Fibroblast of skin of right quadriceps (primary cell): ENCODE measurements at places on chromosomes 7 and 10.

DNA sequence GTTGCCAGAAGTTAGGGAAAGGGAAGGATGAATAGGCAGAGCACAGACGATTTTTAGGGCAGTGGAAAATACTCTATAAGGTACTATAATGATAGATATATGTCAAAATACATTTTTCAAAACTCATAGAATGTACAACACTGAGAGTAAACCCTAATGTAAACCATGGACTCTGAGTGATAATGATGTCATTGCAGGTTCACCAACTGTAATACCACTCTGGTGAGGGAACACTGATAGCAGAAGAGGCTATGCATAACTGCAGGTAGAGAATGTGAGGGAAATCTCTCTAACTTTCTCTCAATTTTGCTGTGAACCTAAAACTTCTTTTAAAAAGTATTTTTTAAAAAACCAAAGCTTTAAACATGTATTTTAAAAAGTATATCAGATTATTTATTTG lies 22.1 kb downstream of the POT1 start:
- DNase-seq = no peak

- peak; percentile 73 for DNase-seq
Measured at GRCh38 chr10:101018600-101019439, 12.1 kb downstream of the PDZD7 start.

- DNase-seq = peak; percentile 45
Measured at GRCh38 chr7:105014693-105015389, 836 bp downstream of the KMT2E start.

GRCh38 chr10:79342295-79342761 lies 4.9 kb upstream of the PPIF start:
- no peak for DNase-seq

DNA sequence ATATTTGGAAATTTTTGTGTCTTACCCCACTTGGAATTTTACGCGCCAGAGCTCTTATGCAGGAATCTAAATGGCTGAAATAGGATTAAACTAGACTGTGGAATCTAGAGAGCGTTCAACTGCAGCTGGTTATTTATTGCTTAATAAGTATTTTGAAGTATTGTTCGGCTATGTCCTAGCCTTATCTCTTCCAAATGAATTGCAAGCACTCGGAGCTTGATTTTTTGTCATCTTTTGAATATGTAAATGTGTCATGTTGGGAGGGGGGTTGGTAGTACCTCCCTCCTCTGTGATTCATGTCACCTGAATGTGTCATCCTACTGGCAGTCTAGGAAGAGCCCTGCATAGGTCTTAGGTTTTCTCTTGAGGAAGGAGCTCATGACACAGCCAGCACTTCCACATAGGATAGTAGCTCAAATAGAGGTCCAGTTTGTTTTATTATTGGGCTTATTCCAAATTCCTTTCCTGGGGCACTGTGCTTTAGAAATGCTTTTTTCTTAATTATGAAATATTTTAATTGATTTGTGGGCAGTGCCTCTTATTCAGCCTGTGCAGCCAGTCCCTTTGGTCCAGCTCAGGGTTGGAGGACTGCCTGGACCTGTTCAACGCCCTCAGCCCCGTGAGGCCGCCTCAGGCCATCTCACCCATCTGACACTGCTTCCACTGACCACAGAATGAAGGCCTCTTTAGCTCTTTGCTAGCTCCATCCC lies 22.5 kb upstream of the TRIL start:
- DNase-seq = peak; percentile 55

DNA sequence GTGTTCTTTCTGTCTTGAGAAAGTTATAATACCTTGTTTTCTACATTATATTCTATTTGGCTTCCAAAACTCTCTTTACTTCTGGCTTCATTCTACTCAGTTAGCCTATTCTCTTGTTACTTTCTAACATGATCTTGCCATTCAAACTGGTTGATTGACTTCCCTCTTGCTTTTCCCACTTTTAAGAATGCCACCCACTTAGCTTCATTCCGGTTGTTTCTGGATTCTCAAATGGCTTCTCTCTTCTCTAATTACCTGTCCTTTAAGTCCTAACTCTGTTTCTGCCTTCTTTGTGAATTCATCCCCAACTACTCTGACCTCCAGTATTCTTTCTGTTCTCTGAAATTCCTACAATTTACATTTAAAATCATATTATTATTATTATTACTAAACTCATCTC lies 52.0 kb downstream of the ANKIB1 start:
- no peak for DNase-seq

- DNase-seq = no peak
Measured at GRCh38 chr10:116134322-116134721, 138.7 kb downstream of the GFRA1 start.

GRCh38 chr10:113438652-113439051 lies 114.2 kb upstream of the HABP2 start:
- DNase-seq = peak; percentile 78

GRCh38 chr7:34622771-34623250 lies 35.2 kb upstream of the NPSR1 start:
- no peak for DNase-seq

GRCh38 chr10:24814568-24815313 lies 91.1 kb upstream of the ARHGAP21 start:
- peak; percentile 39 for DNase-seq

GRCh38 chr10:100104300-100104699 lies 22.6 kb upstream of the CPN1 start:
- no peak for DNase-seq

DNA sequence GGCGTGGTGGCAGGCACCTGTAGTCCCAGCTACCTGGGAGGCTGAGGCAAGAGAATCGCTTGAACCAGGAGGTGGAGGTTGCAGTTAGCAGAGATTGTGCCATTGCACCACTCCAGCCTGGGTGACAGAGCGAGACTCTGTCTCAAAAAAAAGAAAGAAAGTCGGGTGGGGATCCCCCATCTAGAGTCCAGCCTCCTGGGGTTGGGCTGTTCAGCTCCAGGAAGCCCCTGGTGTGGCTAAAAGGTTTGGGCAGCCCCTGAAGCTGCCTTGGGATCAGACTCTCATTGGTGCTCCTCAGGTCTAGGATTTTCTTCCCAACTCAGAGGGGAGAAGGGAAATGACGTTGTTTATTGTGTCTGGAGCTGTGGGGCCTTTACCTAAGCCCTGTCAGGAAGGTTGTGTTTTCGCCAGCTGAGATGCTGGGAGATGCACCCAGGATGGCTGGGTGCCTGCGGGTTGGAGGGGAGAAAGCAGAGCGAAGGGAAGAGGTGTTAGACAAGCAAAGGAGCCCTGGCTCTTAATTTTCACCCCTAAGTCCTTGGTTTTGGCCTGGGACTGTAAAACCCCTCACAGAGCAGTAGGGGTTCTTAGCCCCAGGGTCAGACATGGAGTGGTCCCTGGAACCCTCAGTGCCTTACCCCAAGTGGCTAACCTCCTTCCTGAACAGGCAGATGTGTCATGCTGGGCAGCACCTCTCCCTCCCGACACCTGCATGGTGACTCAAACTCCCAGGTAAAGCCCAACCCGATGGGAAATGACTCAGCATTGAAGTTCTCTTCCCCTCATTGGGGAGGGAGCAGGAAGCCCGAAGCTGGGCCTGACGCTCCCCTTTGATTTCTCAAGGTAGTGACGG lies 21.1 kb downstream of the PLAU start:
- DNase-seq = no peak

DNA sequence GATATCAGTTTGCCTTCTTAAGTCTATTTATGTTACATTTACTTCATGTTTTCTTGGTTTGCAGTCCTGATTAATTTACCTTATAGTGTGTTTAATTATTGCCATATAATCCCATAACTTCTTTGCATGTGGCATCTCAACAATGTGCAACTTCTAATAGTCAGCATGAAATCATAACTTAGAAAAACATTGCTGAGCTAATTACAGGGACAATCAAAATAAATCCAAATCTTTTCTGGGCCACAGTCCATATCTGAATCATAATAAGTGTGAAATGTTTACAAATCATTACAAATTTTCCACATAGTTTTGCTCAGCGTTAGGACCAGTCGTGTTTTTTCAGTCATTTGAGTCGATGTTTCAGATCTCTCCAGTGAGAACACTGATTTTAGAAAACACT lies 29.1 kb upstream of the CABCOCO1 start:
- peak; percentile 88 for DNase-seq

GRCh38 chr10:104256335-104256961 lies 1.8 kb downstream of the GSTO1 start:
- DNase-seq = no peak

DNA sequence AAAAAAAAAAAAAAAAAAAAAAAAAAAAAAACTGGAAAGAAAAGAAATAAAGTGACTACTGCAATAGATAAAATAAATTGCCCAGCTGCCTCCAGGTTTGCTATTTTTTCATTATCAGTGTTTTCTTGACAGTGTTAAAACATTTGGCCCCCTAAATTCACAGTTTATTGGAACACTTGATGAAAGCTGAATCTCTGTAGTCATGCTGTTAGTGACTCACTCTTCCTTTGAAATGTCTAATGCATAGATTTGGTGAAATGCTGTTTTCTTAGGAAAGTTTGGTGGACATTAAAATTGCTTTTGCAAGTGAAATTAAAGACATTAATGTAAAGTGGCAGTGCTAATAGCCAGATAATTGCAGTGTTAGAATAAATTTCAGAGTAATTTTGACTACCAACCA lies 785.2 kb downstream of the NRG3 start:
- DNase-seq = peak; percentile 33

DNA sequence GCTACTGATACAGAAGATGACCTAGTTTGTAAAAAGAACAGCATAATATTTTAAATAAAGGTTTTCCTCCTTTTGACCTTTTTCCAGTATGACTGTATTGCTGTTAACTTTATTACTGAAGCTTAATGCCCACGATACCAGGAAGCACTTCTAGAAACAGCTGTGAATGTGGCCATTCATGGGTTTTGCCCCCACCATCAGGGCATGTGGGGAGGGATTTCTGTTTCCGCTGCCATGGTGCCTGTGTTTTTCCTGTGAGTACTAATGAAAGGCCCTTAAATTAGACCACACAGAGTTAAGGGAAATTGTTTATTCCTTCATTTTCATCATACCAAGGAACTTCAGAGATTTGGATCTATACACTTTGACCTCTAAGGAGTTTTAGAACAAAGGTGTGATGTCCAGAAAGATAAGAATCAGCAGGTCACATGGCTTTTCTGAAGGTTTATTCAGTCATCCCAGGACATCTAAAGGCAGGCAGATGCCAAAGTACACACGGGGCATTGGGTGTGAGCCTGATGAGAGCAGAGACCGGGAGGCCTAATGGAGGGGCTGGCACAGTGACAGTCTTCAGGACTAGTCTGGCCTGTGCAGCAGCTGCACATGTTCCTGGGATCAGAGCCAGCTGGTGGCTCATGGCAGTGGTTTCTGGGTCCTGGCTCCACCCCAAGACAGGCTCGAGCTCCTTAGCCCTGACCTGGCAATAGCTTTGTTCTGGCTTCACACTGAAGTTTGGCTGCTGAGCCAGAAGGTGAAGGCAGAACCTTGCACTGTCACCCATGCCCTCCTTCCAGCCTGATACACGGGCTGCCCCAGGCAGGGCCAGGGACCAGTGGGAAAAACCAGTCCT lies 190.9 kb downstream of the REEP3 start:
- DNase-seq = peak; percentile 93

DNA sequence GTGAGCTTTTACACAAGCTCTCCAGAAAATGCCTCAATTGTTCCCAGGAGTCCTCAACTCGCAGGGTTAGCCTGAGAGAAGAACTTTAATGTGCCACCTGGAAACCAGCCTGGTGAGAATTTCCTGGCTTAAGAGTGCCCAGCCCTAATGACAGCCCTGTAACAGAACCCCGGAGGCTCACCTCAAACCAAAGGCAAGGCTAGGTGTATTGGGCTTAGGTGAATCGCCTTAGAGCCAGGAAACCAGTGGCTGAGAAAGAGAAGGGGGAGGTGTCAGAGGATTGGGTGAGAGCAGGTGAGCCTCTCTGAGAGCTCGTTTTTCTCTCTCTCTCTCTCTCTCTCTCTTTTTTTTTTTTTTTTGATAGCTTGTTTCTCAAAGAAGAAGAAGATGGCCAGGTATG lies 7.3 kb downstream of the OCM2 start:
- DNase-seq = no peak

GRCh38 chr10:118948786-118949185 lies 80.7 kb upstream of the NANOS1 start:
- DNase-seq = no peak

DNA sequence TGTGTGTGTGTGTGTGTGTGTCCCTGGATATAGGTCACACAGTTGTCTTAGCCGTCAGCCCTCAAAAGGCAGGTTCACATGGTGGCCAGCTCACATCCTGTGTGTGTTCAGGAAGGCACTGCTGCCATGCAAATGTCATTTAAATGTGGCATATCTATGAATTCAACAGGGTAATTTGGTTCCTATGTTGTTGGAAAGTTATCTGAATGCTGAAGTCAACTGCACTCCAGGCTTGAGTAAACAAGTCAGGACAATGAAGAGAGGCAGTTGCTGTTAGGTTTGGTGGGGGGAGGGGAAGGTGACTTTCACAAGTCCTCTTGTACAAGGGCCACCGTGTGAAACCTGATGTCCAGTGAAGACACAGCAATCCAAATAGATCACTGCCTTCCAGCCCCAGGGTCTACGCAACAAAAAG lies 61.1 kb downstream of the PTPRE start:
- DNase-seq = no peak

DNA sequence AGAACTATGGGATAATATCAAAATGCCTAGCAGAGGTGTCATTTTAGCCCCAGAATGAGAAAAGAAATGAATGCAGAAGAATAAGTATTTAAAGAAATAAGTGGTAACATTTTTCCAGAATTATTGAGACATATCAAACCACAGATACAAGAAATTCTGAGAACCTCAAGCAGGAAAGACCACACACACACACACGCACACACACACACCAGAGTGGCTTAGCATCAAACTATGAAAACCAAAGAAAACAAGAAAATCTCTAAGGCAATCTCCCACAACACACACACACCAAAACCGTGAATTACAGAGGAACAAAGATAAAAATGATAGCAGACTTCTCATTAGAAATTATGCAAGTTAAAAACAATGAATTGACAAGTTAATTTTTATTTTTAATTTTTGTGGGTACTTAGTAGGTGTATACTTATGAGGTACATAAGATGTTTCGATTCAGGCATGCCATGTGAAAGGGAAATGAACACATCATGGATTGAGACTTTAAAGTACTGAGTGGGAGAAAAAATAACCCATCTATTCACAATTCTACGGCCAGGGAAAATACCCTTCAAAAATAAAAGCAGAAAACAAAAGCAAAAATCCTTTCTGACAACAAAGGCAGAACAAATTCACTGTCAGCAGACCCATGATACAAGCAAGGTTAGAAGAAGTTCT lies 14.6 kb downstream of the PPIF start:
- peak; percentile 46 for DNase-seq

DNA sequence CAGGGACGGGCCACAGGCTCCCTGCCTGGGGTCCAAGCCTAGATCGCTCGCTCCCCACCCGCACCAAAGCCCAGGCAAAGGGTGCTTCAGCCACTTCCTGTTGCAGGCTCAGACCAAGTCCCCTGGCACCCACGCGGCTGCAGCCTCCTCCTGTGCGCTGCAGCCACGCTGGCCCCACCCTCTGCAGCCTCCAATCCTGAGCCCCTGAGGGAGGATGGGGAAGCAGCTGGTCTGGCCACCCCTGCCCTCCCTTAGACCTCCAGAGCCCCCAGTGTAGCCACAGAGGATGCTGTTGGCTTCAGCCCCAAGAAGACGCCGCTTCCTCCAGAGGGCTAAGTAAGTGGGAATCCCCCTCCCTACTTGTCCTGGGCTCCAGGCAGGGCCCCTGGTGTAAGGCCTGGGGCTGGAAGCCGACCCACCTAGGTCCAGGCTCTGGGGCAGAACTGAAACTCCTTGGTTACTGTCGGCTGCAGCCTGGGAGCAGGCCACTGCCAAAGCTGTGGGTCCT lies 9.4 kb downstream of the LIMK1 start:
- no peak for DNase-seq
